Stimulated activated CD4-positive, alpha-beta T cell treated with anti-CD3 and anti-CD28 coated beads, Interleukin-1b, Interleukin-23, amount 100 ng/mL, for 1 hour (primary cell): ENCODE measurements at places on chromosomes 6 and 20.

DNA sequence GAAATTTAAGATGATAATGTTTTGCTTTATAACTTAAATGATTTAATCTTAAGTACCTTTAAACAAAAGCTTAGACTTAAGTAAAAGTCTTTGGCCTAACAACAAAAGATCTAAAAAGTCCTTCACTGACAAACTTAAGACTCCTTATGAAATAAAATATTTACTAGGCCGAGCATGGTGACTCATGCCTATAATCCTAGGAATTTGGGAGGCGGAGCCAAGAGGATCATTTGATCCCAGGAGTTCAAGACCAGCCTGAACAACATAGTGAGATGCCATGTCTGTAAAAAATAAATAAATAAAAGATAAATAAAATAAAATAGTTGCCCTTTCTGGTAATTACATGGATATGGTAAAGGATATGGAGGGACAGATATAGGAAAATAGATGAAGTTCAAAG, 12.4 kb downstream of the KATNA1 start:
- DNase-seq, result no peak

DNA sequence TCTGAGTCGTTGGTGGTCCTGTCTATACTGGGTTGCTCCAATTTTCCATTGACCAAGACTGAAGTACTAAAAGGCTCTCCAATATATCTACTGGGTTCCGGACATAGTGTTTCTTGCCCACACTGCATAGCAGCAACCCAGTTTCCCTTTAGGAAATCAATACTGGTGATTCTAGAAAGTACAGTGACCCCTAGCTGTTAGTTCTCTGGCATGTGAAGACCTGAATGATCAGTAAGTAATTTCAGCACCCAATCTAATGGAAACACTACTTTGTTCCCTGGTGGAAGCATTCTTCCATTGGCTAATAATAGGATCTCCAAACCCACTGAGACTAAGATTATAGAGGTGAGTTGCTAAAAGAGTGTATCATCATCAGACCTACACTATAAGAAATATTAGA, 40.8 kb upstream of the STMND1 start:
- no peak for DNase-seq

DNA sequence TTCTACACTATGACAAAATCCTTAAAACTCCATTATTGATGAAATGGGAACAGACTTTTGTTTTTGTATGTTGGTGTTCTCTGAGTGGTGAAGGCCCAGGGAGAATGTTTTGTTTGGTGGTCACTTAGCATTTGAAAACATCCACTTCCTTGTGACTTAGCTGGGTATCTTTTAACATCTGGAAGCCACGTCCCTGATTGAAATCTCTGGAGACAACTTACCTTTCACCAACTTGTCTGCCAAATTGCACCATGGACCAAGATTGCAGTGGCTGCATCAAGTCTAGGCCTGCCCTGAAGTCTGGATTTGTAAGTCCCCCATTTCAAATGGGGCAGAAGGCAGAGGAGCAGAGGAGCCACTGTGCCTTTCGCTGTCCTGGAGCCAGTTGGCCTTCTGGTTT, 534 bp upstream of the EFCAB8 start:
- no peak for DNase-seq

- no peak for DNase-seq
These were observed 98.3 kb upstream of the CHD6 start for GRCh38 chr20:41716436-41716835.

DNA sequence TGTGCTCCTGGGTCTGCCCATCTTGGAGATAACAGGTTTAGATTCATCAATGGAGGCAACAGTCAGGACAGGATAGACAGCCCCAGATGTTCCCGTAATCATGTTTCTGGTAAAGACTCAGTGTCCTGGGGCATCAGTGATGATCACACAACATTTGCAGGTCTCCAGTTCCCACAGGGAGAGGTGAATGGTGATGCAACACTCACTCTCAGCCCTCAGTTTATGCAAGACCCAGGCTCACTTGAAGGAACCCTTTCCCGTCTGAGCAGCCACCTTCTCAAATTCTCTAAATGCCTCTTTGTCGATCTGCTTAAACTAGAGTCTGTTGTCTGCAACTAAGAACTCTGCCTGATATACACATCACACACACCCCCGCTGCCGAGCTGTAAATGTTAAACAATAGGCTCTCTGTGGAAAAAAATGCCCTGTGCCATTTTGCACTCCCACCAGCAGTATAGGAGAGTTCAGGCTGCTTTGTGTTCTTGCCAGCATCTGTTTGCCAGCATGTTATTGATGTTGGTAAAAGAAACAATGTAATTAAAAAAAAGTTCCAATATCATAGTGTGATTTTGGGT, 30.1 kb upstream of the SCP2D1 start:
- no peak for DNase-seq

- DNase-seq, result no peak
These were observed 144.1 kb upstream of the BACH2 start for GRCh38 chr6:90440586-90441283.
